ENCODE measurements at places on chromosomes 12 and 14.

DNA sequence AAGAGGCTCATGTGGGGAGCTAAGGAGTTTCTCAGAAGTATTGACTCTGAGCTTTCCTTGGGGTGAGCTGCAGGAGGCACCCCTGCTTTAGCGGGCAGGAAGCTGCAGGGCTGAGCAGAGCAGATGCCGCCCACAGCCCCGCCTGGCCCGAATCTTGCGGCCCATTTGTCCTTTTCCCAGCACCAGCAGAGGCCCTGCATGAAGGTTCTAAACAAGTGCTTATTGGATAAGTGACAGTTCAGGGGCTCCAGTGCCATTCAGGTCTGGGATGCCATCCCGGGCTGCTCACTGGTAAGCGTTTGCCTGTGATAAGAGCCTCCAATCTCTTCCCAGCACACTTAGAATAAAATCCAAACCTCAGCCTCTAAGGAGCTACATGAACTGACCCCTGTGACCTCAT lies 11.4 kb downstream of the RILPL1 start:
- DNase-seq, result no peak

- no peak for DNase-seq
Observed at GRCh38 chr12:56878010-56878339, 56.2 kb downstream of the SDR9C7 start.

GRCh38 chr12:40762072-40762471 lies 69.8 kb downstream of the CNTN1 start:
- DNase-seq, result no peak

DNA sequence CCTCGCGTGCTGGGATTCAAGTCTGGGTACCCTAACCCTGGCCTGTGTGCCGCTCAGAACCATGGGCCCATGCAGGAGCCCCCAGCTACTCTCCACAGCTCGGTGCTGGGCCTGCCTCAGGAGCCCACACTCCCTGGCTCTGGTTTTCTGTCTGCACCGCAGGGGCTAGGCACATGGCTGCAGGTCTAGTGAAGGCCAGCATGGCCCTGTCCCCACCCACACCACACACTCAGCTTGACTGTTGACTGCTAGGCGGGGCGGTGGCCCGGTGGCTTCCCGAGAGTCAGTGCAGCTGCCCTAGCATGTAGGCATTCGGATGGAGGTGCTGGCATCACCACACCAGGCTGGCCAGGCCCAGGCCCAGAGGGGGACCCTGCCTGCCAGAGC lies 7.9 kb downstream of the INF2 start:
- no peak for DNase-seq

- no peak for DNase-seq
Observed at GRCh38 chr14:65346474-65346873, 66.1 kb upstream of the FUT8 start.

DNA sequence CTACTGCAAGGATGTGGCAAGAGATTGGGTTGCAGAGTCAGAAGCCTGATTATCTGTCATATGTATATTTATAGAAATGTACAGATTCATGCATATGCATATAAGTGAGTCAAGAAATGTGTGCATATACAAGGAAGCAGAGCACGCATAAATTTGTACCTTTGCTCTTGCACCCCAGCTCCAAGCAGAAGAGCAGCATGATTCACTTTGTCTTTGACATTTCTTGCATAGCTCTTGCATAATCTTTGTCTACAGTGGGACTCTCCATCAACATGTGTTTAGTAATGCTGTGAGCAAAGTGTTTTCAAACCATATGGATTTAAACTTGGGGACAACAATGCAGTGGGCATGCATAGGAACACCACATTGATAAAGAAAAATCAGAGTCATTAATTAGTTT lies 330.7 kb upstream of the DCN start:
- DNase-seq, result no peak

- DNase-seq, result no peak
Observed at GRCh38 chr12:1182069-1182468, 191.0 kb downstream of the ERC1 start.

GRCh38 chr12:4653257-4653656 lies 4.3 kb downstream of the NDUFA9 start:
- DNase-seq, result peak; percentile 5

DNA sequence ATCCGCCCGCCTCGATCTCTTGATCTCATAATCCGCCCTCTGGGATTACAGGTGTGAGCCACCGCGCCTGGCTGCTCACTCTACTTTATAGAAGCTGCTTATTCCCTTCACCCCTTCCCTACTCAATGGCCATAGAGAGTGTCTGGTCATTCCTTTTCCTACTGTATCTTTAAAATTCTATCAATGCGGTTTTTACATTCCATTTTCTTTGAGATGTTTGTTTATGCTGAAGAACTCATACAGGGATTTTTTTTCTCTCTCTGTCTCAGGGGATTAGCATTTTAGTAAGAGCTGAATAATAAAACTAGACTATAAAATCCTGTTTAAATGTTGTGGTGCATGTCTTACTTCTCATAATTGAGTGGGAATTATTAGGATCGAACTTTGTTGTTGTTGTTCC lies 218.6 kb upstream of the FOXN3 start:
- DNase-seq, result no peak

DNA sequence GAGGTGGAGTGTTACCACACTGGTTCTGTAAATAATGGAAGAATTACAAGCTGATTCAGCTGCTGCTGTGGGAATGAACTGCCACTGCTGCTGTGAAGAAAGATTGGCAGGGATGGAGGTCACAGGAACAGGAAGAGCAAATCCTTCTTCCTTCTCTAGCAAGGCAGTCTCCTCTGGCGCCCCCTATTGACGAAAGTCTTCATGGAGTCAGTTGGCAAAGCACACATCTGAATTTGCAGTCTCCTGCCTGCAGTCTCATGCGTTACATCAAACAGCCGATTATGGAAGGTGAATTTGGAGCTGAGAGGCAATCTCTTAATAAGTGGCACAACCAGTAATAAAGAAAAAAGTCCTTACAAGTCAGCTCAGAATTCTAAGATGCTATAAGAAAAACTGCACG lies 106.0 kb upstream of the TMTC1 start:
- peak; percentile 66 for DNase-seq

DNA sequence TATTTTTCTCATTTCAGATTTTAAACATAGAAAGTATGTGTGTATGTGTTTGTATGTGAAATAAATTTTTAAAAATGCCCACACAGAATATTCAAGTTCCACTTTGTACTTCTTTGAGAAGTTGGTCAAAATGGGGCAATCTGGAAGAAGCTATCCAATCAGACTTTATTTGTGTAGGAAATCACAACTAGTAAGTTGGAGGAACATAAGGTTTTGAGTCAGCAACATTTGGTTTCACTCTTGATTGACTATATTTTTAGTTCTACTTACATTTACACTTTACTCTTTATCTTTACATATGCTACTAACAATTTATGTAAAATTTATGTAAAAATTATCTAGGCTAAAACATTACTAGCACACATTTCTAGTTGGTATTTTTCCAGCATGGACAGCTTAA lies 128.1 kb downstream of the ATXN7L3B start:
- DNase-seq, result no peak

DNA sequence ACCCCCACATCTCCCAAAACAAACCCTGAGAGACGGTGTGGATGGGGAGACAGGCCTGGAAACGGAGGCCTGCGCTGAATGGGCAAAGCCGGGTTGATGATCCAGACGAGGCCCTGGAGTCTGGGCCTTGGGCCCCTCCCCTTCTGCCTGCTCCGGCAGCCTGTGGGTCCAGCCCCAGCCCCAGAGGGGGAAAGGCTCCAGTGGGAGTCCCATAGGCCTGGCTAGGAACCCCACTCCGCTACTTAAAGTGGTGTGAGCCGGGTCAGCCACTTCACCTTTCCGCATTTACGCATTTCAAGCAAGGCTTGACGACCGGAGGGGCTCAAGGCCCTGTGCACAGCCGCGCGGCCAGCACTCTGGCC lies 695 bp upstream of the TNFAIP2 start:
- DNase-seq, result no peak

DNA sequence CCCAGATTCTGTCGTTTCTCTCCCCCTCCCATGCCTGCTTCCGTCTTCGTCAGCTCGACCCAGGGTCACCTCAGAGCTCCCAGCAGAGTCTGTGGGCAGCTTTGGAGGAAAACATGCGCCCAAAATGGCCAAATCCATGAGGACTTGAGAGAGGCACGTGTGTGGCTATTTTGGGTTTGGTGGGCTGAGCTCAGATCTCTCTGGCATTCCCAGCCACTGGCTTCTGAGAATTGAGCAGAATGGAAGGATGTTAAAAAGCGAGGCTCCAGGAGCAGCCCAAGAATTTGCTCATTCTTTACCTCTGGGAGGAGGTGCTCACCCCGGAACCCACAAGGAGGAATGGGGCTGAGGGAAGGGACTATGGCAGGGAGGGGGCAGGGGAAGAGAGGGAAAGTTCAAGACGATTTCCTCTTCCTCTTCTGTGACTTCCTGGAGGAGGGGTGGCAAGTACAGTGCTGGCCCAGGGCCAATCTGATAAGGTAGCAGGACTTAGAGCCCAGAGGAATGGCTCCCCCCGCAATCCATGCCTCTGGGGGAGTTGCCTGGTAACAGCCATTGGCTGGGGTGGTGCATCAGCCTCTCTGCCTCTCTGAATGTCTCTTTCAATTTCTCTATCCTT lies 20.1 kb downstream of the TSPAN9 start:
- DNase-seq, result peak; percentile 91

DNA sequence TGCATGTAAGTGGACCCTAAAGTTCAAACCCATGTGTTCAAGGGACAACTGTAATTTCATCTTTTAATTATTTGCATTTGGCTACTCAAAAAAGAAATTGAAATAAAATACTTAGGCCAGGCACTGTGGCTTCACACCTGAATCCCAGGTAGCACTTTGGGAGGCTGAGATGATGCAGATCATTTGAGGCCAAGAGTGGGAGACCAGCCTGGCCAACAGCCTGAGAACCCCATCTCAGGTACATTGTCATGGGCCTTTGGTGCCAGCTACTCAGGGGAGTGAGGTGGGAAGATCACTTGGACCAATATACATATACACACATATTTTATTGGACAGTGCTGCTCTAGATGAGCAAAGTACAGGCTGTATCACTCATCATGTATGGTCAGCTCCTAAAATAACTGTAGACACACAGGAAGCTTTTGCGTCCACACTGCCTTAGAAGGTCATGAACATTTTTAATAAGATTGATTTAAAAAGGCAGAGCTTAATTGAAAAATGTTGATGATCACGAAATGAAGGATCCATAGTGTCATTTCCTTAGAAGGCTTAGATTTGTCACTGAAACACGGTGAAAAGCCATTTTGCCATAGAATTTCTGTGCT lies 2.5 kb upstream of the ZCCHC8 start:
- no peak for DNase-seq

GRCh38 chr14:36505892-36506731 lies 13.9 kb downstream of the NKX2-1 start:
- DNase-seq, result no peak

- no peak for DNase-seq
Observed at GRCh38 chr14:82385048-82385447, 851.4 kb upstream of the SEL1L start.

GRCh38 chr14:75579338-75579864 lies 981 bp downstream of the FLVCR2 start:
- peak; percentile 8 for DNase-seq

- DNase-seq, result no peak
Observed at GRCh38 chr12:29287622-29288021, 93.3 kb downstream of the ERGIC2 start.

GRCh38 chr14:92397953-92398564 lies 75.1 kb downstream of the SLC24A4 start:
- DNase-seq, result no peak

GRCh38 chr12:66107451-66107915 lies 23.1 kb downstream of the LLPH start:
- DNase-seq, result peak; percentile 90

Data from lung microvascular endothelial cell (primary cell).